ENCODE measurements at places on chromosomes 11 and 22.

GRCh38 chr11:59584294-59584693, 31.3 kb downstream of the OSBP start:
- DNase-seq, result no peak

GRCh38 chr11:76293189-76293631, 86.9 kb upstream of the WNT11 start:
- DNase-seq, result no peak

GRCh38 chr11:116590844-116591570, 181.8 kb downstream of the BUD13 start:
- no peak for DNase-seq

GRCh38 chr11:105220121-105220520, 80.6 kb upstream of the CARD18 start:
- no peak for DNase-seq

DNA sequence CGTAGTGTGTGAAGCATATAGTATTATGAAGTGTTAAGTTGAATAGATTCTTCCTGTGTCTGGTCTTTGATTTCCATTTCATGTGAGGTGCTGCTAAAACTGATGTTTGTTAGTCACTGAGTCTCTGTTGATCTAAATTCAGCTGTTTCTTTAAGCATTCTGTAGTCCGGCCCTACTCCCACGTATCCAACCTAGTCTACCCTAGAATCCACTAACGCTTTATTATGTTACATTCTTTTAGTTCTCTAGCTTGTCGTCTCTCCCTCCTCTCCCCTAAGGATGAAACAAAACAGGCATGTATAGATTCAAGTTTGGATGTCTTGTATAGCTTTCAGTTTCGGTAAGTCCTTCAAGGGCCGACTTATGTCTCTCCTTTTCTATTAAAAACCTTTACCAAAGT, 4.1 kb downstream of the WEE1 start:
- DNase-seq, result peak; percentile 40

Measured in RPMI7951 (cell line).